ENCODE measurements at places on chromosomes 6 and 20.
A peak's percentile ranks its signal among the peaks of the same experiment; 100 is the strongest.

GRCh38 chr20:57650266-57650665 lies 30.0 kb upstream of the ZBP1 start:
- no peak overlapping the region for H3K4me3 ChIP-seq
- no peak overlapping the region for H3K27ac ChIP-seq
- no peaks in the 10 kb centered on the region for H3K4me1 ChIP-seq

- no peak overlapping the region for H3K4me3 ChIP-seq
- peaks cover 3% of the 10 kb centered on the region for H3K4me1 ChIP-seq
Observed at GRCh38 chr6:160768101-160768500, 66.1 kb downstream of the PLG start.

DNA sequence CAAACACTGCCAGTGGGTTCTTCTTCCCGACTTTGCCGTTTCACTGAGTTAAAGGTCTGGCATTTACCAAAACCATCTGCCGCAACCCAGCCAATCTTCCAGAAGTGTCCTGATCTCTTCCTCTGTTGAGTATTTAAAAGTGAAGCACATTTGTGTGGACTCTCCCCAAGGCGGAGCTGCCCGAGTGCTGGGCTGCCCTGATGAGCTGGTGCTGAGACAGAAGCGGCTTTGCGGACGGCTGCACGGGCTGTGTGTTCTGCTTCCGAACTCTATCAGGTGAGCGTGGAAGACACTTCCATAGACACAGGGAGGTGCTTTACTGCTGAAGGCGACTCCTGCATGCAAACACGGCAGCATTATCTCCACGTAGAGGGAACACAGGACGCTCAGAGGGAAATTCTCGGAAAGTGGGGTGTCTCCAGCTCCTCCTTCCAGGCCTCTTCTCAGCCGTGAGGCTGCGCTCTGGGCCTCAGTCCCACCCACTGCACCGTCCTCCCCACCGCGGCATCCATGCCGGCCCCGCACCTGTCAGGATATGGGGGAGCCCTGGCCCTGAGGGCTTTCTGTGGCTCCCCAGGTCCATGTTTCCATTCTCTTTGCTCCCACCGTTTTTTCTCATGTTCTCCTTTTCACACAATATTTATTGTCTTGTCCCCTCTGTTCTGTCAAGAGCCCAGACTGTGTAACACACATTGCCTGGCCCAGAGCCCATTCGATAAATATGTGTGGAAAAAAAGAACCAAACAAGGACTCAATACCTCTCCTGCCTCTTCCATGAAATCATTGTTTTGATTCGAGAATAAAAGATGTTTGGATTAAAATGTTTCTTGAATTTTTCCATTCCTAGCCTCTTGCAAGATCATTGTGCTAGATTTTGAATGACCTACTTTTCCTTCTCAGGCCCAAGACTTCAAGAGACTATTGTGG lies 205.1 kb downstream of the DLL1 start:
- H3K27me3 ChIP-seq = no peaks in the 10 kb centered on the region
- no peak overlapping the region for H3K27ac ChIP-seq
- no peaks in the 10 kb centered on the region for H3K4me1 ChIP-seq
- H3K36me3 ChIP-seq = no peaks in the 10 kb centered on the region

GRCh38 chr6:151082079-151082478 lies 157.7 kb upstream of the AKAP12 start:
- no peak overlapping the region for H3K27ac ChIP-seq
- no peaks in the 10 kb centered on the region for H3K4me1 ChIP-seq
- no peak overlapping the region for H3K4me3 ChIP-seq
- no peak for DNase-seq
- no peaks in the 10 kb centered on the region for H3K27me3 ChIP-seq

DNA sequence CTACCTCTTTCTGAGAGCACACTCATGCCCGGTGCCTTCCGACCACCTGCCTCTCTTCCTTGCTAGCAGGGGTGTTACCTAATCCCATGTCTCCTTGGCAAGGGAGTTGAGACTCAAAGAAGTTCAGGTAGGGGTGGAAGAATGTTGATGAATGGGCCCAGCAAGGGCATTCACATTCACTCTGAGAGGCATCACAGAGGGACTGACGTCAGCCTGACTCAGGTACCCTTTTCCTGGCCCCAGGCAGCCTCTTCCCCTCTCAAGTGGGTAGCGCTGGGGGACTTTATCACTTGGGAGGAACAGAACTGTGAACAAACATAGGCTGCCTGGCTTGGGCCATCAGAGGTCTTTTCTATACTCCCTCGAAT lies 35.3 kb downstream of the HM13 start:
- peaks cover 42% of the 10 kb centered on the region for H3K4me1 ChIP-seq
- H3K4me3 ChIP-seq = no peak overlapping the region
- peaks cover 45% of the 10 kb centered on the region for H3K36me3 ChIP-seq
- no peaks in the 10 kb centered on the region for H3K27me3 ChIP-seq
- DNase-seq = no peak

GRCh38 chr6:91376686-91377085 lies 789.8 kb upstream of the MAP3K7 start:
- DNase-seq = no peak
- no peaks in the 10 kb centered on the region for H3K36me3 ChIP-seq
- H3K27ac ChIP-seq = no peak overlapping the region
- no peak overlapping the region for H3K4me3 ChIP-seq

DNA sequence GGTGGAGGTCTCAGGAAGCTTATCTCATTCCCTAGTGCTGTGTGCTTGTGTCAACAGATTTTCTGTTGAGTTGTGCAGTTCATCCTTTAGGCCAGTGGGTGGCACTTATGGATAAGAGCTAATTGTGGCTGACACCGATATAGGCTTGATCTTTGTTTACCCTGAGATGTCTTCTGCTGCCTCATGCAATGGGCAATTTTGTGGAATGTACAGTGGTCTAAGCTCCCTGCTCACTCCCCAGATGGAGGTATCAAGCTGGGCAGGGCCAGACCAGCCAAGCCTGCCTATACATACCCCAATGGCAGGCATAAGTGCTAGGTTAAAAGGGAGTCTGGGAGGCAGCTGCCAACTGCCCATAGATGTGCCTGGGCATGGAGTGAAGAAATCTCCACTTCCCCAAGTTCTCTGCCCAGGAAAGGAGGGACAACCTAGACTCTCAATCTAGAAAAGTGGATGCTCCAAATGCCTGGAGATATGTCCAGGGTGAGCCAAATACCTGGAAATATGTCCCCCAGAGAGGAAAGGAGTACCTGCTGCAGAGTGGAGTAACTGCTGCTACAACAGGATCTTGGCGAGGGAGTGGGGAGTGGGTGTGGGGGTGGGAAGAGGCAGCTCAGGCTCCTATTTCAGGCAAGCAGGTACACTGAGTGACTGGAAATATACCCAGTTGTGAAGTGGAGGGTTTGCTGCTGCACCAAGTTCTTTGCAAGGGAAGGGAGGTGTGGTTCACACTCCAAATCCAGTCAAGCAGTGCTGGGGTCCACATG lies 53.2 kb upstream of the ARG1 start:
- H3K36me3 ChIP-seq = no peaks in the 10 kb centered on the region
- no peaks in the 10 kb centered on the region for H3K4me1 ChIP-seq
- peaks cover 6% of the 10 kb centered on the region for H3K27me3 ChIP-seq
- H3K27ac ChIP-seq = no peak overlapping the region
- peak; percentile 68 for DNase-seq

- no peaks in the 10 kb centered on the region for H3K27me3 ChIP-seq
- peak overlapping the region; percentile 100 for H3K4me3 ChIP-seq
- no peaks in the 10 kb centered on the region for H3K4me1 ChIP-seq
- DNase-seq = peak; percentile 95
Observed at GRCh38 chr6:6008648-6009421, 2.1 kb upstream of the NRN1 start.

- peaks cover 40% of the 10 kb centered on the region for H3K4me1 ChIP-seq
- no peaks in the 10 kb centered on the region for H3K27me3 ChIP-seq
- H3K27ac ChIP-seq = no peak overlapping the region
- no peak for DNase-seq
Observed at GRCh38 chr6:130424710-130425109, 58.9 kb downstream of the TMEM200A start.

DNA sequence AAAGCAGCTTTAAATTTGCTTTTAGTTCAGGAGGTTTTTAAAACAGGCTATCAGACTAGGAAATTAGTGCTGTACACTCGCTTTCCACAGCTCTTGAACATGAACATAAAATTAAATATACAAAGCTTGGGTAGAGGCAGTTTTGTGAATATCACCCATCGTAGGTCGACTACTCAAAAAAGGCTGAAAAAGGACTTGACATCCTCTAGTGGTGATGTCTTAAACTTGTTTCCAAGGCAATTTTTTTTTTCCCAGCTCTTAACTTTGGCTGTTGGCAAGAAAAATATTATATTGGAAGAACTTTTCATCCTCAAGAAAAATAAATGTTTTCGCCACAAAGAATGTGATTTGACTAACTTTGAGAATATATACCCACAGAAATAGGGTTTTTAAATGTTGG lies 2.9 kb downstream of the MAP7 start:
- no peaks in the 10 kb centered on the region for H3K36me3 ChIP-seq
- no peak overlapping the region for H3K4me3 ChIP-seq
- H3K27me3 ChIP-seq = 0 out of 2 replicates have a peak, but pooled peaks cover 7% of the 10 kb centered on the region
- no peak overlapping the region for H3K27ac ChIP-seq

- H3K36me3 ChIP-seq = peaks cover 20% of the 10 kb centered on the region
- H3K4me3 ChIP-seq = peak overlapping the region; percentile 99
- no peak for DNase-seq
- peaks cover 15% of the 10 kb centered on the region for H3K4me1 ChIP-seq
Observed at GRCh38 chr6:170584954-170585498, 589 bp upstream of the PDCD2 start.

DNA sequence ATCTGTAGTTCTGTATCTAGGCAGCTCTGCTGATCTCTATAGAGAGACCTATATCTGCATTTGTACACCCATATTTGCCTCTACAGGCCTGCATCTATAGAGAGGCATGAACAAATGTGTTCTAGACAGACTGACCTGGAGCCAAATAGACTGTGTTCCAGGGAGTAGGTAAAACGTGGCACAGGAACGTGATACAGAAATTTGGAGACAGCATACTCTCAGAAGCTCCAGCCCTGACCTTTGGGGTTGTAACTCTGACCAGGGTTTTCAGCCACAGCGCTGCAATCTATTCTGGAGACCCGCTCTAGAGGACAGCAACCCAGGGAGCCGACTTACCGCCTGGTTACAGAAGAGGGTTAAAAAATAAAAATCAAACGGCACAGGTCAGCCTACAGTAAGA lies 983 bp downstream of the RBBP9 start:
- H3K4me3 ChIP-seq = peak overlapping the region; percentile 99
- DNase-seq = peak; percentile 16
- no peak overlapping the region for H3K27ac ChIP-seq
- H3K27me3 ChIP-seq = no peaks in the 10 kb centered on the region

GRCh38 chr20:24357931-24358330 lies 111.5 kb upstream of the SYNDIG1 start:
- no peaks in the 10 kb centered on the region for H3K27me3 ChIP-seq
- no peak overlapping the region for H3K4me3 ChIP-seq
- H3K36me3 ChIP-seq = no peaks in the 10 kb centered on the region
- no peaks in the 10 kb centered on the region for H3K4me1 ChIP-seq
- DNase-seq = no peak

DNA sequence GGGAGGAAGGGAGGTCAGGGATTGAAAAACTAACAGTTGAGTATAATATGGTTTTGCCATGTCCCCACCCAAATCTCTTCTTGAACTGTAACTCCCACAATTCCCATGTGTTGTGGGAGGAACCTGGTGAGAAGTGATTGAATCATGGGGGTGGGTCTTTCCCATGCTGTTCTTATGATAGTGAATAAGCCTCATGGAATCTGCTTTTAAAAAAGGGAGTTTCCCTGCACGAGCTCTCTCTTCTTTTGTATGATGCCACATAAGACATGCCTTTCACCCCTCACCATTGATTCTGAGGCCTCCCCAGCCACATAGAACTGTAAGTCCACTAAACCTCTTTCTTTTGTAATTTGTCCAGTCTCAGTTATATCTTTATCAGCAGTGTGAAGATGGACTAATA lies 833.4 kb upstream of the MAP3K7 start:
- H3K27me3 ChIP-seq = no peaks in the 10 kb centered on the region
- no peak overlapping the region for H3K4me3 ChIP-seq
- DNase-seq = no peak
- no peak overlapping the region for H3K27ac ChIP-seq
- no peaks in the 10 kb centered on the region for H3K4me1 ChIP-seq

GRCh38 chr6:154814063-154814462 lies 80.8 kb downstream of the SCAF8 start:
- no peak overlapping the region for H3K27ac ChIP-seq
- H3K27me3 ChIP-seq = no peaks in the 10 kb centered on the region
- peaks cover 5% of the 10 kb centered on the region for H3K4me1 ChIP-seq
- no peak for DNase-seq

DNA sequence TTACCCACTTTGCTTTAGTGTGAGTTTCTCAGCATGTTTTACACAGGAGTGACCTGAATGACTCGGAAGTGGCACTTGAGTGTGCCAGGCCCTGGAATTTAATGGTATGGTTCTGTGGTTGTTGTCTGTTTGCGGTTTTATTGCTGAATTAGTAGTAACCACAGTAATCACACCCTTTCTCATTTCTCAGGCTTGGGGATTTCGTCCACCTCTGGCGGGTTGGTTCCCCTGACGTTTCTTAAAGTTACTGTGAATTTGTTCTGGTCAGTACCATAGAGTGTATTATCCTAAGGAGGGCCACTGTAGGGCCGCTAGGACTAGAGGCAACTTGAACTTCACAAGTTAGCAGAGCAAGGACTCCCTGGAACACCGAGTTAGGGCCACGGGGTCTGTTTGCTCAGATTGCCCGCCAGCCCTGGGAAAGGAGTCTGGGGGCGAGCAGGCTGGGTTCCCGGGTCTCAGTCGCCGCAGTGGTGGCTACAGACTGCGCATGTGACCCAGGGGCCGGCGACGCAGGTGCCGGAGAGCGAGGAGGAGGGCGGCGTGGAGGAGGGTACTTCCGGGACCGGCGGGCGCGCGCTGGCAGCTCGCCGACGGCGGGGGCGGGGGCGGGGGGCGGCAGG lies 546 bp upstream of the KLHL32 start:
- no peaks in the 10 kb centered on the region for H3K36me3 ChIP-seq
- peaks cover 71% of the 10 kb centered on the region for H3K27me3 ChIP-seq
- peak overlapping the region; percentile 63 for H3K4me3 ChIP-seq

- no peaks in the 10 kb centered on the region for H3K36me3 ChIP-seq
- no peaks in the 10 kb centered on the region for H3K27me3 ChIP-seq
- H3K4me1 ChIP-seq = no peaks in the 10 kb centered on the region
- no peak for DNase-seq
Observed at GRCh38 chr6:51892750-51893149, 194.7 kb downstream of the PKHD1 start.

DNA sequence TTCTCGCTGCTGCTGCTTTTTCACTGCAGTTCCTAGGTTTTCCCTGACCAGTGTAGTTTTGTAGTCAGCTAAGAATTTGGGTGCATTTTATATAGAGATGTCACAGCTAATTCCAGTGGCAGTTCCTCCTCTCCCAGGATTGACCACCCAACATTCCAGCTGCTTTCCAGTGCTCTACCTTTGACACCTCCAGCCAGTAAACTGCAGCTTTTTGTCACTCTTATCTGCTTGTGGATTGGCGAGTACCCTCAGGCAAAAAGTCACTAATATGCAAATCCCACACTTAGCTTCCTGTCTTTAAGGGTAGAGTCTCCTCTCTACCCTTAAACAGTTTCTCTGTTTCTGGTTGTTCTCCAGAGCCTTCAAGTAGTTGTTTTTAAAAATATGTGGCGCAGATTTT lies 146.9 kb upstream of the KCNG1 start:
- no peak overlapping the region for H3K4me3 ChIP-seq
- H3K4me1 ChIP-seq = no peaks in the 10 kb centered on the region
- H3K27me3 ChIP-seq = peaks cover 24% of the 10 kb centered on the region
- H3K27ac ChIP-seq = no peak overlapping the region
- H3K36me3 ChIP-seq = no peaks in the 10 kb centered on the region

All from GM23248 (cell line).